ENCODE measurements at places on chromosomes 7 and 10. TPM values are rescaled to one million over a fixed set of nuclear protein-coding genes. Genes with fewer than 3 reads are reported as not detected.

Gene XRCC2
- 10.3 TPM for total RNA-seq

Gene GRIFIN
- not detected for total RNA-seq

Gene ADRB1
- total RNA-seq, result not detected

Gene SYT15
- total RNA-seq, result 0.30 TPM

GRCh38 chr7:96833676-96834453, 124.2 kb upstream of the SEM1 start:
- DNase-seq, result no peak

- no peak for DNase-seq
These were observed 3.7 kb upstream of the HDAC9 start for GRCh38 chr7:18491871-18492270.

- DNase-seq, result no peak
These were observed 1.4 kb downstream of the TMEM243 start for GRCh38 chr7:87217983-87218653.

DNA sequence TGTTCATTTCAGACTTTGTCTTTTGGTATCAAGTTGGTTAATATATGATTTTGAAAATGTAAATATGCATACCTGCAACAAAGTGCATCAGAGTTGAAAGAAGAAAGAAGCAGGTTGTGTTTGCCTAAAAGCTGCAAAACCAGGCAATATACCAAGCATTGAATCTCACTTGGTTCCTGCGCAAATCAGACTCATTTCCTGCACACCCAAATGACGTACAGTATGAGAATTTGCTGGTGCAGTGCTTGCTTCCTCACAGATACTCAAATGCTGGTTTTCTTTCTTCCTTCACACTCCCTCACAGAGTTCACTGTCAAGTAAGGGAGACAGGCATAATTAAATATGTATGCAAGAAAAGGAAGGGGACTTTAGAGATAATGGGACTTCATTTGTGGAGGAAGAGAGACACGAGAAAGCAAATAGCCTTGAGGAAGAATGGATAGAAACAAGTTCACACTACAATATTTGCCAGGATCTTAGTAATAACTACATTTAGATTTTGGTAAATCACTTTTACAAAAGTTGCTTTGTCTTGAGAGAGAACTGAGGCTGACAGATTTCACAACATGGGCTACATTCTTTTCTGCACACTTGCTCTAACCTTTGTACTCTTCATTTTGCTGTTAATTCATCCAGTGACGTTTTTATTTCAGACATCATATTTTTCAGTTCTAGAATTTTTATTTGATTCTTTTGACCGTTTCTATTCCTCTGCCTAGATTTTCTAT, 56.9 kb upstream of the AOAH start:
- peak; percentile 59 for DNase-seq

GRCh38 chr10:36109399-36110023, 467.4 kb upstream of the FZD8 start:
- no peak for DNase-seq
